ENCODE measurements at places on chromosomes 12 and 14.

- no peak for DNase-seq
Observed at GRCh38 chr12:28278499-28278898, 88.2 kb downstream of the CCDC91 start.

DNA sequence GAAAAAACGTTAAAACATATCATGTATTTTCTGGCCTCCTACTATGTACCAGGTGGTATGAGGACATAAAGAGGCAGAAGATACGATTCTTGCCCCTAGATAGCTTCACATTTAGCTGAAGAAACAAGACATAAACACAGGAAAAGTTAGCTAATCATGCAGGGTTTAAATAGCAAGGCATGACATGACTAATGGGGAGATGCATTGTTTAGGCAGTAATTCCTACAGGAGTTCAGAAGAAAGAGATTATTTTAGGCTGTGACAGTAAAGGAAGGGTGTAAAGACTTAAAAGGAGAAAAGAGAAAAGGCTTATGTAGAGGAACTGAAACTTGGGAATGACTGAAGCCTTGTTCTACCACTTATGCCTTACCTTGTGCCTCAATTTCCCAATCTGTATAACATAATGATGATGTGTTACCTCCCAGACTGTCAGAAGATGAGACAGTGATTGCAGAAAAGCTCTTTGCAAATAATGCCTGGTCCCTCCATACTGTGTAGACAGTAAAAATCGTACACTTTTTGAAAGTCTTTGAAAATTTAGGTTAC is 44.4 kb downstream of the PRKCH start:
- no peak for DNase-seq

GRCh38 chr14:32129124-32129523 is 52.0 kb downstream of the ARHGAP5 start:
- DNase-seq, result no peak

GRCh38 chr14:99636487-99636886 is 8.4 kb upstream of the HHIPL1 start:
- DNase-seq, result no peak

GRCh38 chr12:113302886-113303640 is 31.8 kb downstream of the SLC8B1 start:
- DNase-seq, result no peak

- no peak for DNase-seq
Observed at GRCh38 chr12:113894697-113895096, 71.4 kb downstream of the RBM19 start.

- no peak for DNase-seq
Observed at GRCh38 chr14:60317609-60318008, 68.6 kb downstream of the PPM1A start.

GRCh38 chr12:100027671-100028070 is 42.9 kb upstream of the ANKS1B start:
- DNase-seq, result no peak

DNA sequence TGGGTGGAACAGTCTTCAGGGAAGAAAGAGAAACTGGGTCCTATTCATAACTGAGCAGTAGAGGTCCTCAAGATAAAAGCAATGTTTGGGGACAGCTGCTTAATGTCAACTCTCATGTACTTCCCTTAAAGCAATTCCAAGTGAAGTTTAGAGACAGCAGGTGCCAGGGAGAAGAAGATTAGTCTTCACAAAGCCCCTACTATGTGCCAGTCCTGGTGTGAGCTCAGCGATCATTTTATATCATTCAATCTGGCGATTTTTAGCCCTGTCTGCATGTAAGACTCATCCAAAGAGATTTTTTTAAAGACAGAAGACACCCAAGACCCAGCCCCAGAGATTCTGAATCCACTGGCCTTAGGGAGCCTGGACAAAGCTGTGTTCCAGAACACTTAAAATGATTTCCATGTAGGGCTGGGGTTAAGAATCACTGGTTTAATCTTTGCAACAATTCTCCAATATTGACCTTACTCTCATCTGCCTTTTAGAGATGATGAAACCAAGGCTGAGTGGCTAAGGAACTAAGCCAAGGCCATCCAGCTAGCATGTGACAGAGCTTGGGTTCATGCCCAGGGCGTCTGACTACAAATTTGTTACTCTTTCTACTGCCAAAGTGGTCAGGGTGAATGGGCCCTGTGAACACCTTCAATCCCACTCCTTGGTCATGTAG is 404.5 kb upstream of the TBX3 start:
- peak; percentile 66 for DNase-seq

- no peak for DNase-seq
Observed at GRCh38 chr12:42762395-42762925, 172.9 kb upstream of the PRICKLE1 start.

- DNase-seq, result no peak
Observed at GRCh38 chr12:125065919-125066570, 810 bp downstream of the AACS start.

DNA sequence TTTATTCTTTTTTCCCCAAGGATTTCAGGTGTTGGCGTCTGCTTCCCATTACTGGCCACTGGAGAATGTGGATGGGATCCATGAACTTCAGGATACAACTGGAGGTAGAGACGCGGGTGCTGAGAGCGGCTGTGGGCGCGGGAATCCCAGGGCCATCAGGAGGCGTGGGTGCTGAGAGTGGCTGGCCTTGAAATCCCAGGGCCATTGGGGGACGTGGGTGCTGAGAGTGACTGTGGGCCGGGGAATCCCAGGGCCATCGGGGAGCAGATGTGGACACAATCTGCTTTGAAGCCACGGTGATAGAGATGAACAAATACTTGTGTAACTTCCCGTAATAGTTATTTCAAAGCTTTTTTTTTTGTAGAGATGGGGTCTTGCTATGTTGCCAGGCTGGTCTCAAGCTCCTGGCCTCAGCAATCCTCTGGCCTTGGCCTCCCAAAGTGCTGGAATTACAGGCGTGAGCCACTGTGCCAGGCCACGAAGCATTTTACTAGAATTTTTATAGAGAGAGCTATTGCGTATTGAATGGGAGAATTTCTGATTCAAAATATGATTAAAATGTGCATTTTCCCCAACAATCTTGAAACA is 12.8 kb downstream of the ADGRD1 start:
- DNase-seq, result no peak

DNA sequence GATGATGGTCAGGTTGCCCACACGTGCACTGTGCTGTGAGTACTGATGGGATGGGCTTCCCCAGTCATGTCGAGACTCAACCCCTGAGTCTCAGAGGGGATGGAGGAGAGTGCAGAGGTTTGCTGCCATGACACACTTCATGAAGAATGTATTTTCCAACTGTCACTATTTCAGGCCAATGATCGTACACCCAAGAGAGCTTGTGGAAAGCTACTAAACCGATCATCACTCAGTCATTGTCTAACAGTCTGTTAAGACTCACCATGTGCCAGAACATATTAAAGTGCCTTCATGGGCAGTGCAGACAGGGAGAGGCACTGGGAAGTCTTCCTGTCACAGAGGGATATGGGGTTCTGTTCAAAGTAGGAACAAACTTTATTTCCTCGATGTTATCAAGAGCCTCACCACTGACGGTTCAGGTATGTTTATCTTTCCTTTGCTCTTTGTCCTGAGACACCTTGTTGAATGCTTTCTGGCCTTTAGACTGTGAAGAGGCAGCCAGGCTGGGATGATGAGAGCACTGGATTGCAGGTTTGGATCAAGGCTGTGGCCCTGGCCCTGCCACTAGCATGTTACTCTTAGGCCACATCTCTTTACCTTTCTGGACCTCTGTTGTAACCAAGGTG is 41.6 kb upstream of the NTF3 start:
- DNase-seq, result no peak

GRCh38 chr14:99660006-99660566 is 15.2 kb downstream of the HHIPL1 start:
- DNase-seq, result peak; percentile 50

GRCh38 chr14:78335531-78335930 is 165.4 kb downstream of the NRXN3 start:
- no peak for DNase-seq

- DNase-seq, result no peak
Observed at GRCh38 chr12:67006610-67007009, 262.5 kb upstream of the CAND1 start.

- DNase-seq, result no peak
Observed at GRCh38 chr14:72706485-72706884, 187.4 kb downstream of the DPF3 start.
